ENCODE measurements at places on chromosomes 12 and 14.

GRCh38 chr12:72267974-72268373 is 4.2 kb upstream of the TRHDE start:
- no peak for DNase-seq

DNA sequence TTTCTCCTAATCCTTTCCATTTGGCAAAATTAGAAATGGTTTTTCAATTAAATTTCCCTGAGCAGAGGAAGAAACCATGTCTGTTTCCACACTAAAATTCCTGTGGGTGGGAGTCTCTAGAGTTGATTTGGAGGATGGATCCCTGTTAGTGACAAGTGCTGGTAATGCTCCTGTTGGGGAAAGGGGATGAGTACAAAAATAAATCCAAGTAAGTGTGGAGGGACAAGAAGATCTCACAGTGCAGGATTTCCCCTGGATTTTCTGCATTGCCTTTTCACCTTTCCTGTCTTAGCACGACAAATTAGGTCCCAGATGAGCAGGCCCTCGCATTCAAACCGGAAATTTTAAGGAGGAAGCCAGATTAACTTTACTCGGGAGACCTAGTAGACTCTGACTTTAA is 107.5 kb downstream of the DAD1 start:
- no peak for DNase-seq

- no peak for DNase-seq
Measured at GRCh38 chr14:51597261-51598001, 54.3 kb upstream of the FRMD6 start.

DNA sequence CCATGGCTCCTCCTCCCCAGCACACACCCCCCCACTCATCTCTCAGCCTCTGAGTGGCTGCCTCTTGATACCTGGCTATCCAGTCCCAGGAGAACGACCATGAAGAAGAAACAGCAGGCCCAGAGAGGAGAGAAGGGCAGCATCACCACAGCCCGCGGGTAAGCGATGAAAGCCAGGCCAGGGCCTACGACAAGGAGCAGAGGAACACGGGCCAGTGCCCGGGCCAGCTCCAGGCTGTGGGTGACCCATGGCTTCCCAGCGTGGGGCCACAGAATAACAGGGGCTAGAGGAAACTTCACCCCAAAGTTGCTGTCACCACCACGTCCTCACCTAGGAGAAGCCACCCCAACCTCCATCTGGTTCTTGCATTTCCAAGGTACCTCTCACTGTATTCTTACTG is 10.4 kb upstream of the SLC6A12 start:
- no peak for DNase-seq

GRCh38 chr12:124436366-124436765 is 131.0 kb downstream of the NCOR2 start:
- DNase-seq: no peak

DNA sequence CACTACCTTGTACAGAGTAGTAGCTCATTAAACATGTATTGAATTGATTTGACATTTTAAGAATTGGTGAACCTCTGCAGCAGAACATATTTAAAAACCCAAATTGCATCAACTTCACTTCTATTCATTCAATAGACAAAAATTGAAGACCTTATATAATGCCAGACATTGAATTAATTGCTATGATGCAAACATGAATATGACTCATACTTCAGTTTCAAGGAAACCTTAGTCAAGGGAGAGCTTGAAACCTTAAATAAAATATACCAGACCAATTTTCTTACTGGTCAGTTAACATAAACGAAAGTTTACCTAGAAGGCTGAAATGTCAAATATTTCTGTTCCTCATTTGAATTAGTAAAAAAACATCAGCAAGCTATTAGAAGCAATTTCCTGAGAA is 5.0 kb upstream of the MGAT4C start:
- no peak for DNase-seq

DNA sequence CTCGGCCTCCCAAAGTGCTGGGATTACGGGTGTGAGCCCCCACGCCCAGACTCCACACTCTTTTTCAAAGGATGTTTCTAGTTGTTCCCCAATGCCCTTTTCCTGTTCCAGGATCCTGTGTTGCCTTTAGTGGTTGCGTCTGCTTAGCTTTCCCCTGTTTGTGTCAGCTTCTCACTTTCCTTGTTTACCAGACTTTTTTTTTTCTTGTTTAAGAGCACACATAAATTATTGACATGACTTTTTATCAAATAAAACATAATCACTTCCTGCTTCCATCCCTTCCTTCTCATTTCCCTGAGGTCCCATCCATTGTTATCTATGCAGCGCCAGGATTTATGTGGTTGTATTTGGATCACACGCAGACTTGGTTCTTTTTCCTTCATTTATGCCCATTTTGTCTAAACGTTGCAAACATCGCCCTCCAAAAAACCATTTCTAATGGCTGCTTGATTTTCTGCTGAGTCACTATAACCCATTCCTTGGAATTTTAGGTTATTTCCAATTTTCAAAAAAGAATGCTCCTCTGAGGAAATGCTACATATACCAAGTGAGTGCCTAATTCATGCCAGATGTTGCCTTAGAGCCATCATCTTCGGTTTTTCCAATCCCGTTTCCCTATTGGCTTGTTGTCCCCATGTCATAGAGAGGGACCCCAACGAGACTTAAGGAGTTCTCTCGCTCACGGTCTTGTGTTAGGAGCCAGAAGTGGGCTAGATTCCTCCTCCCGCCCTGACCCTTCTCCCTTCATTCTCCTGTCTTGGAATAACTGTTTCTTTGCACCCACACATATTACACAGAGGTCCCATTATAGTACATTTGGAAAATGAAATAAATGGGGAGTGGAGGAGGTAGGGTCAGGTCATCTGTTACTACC is 13.5 kb upstream of the CYP46A1 start:
- DNase-seq: no peak

- DNase-seq: no peak
Measured at GRCh38 chr14:90691627-90692026, 124.6 kb downstream of the TTC7B start.
